ENCODE measurements at places on chromosomes 3 and 15.
A peak's percentile ranks its signal among the peaks of the same experiment; 100 is the strongest.

DNA sequence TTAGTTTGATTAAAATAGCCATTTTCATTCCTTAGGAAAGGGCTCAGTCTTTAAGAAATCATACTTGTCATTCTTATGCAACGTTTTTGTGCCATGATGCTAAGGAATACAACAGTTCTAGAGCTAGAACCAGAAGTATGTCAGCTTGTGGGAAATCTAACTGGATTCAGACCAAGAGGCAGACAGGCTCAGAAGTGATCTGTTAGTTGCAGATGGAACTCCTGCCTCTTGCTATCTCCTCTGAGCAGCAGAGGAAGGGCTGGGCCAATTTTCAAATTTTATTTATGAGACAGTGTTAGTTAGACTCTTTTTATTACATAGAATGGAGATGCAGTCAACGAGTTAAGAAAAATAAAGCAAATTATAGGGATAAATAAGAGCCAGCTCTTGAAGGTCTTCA is 48.5 kb upstream of the RYR3 start:
- H3K36me3 ChIP-seq, result no peaks in the 10 kb centered on the region
- no peak overlapping the region for H3K27ac ChIP-seq
- no peak overlapping the region for H3K4me3 ChIP-seq
- DNase-seq, result no peak
- peaks cover 6% of the 10 kb centered on the region for H3K27me3 ChIP-seq

DNA sequence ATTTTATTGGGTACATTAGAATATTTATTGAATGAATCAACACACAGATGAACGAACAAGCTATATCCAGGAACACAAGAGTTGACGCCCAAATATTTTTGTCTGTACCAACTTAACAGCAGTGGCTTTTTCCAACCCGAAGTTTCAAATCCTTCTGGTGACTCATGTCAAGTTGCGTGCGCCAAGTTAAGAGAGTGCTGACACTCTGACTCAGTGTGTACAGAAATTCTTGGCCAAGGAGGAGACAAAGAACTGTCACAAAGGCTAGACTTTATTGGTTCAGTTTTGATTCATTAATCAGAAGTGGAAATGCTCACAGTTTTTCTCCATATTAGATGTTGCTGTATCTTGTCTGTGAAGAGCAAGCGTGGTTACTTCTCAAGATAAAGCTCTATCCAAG is 59.6 kb upstream of the TSC22D2 start:
- H3K4me1 ChIP-seq, result peaks cover 2% of the 10 kb centered on the region
- no peak overlapping the region for H3K4me3 ChIP-seq
- no peaks in the 10 kb centered on the region for H3K36me3 ChIP-seq
- H3K27me3 ChIP-seq, result peaks cover 6% of the 10 kb centered on the region
- H3K27ac ChIP-seq, result no peak overlapping the region
- no peak for DNase-seq

DNA sequence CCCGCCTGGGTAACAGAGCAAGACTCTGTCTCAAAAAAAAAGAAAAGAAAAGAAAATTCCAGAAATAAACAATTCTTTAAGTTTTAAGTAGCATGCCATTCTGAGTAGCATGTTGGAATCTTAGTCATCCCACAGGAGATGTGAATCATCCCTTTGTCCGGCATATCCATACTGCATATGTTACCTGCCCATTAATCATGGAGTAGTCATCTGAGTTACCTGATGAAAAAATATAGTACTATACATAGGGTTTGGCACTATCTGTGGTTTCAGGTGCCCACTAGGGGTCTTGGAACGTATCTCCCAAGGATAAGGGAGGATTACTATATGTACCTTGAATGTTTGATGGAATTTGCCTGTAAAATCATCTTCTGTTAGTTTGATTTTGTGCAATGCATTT is 6.3 kb upstream of the CCR4 start:
- DNase-seq, result no peak
- H3K4me3 ChIP-seq, result no peak overlapping the region
- H3K27me3 ChIP-seq, result no peaks in the 10 kb centered on the region

- H3K36me3 ChIP-seq, result no peaks in the 10 kb centered on the region
- H3K27me3 ChIP-seq, result no peaks in the 10 kb centered on the region
- DNase-seq, result no peak
- no peaks in the 10 kb centered on the region for H3K4me1 ChIP-seq
- H3K27ac ChIP-seq, result no peak overlapping the region
Measured at GRCh38 chr3:174862666-174863065, 3.5 kb downstream of the NAALADL2 start.

DNA sequence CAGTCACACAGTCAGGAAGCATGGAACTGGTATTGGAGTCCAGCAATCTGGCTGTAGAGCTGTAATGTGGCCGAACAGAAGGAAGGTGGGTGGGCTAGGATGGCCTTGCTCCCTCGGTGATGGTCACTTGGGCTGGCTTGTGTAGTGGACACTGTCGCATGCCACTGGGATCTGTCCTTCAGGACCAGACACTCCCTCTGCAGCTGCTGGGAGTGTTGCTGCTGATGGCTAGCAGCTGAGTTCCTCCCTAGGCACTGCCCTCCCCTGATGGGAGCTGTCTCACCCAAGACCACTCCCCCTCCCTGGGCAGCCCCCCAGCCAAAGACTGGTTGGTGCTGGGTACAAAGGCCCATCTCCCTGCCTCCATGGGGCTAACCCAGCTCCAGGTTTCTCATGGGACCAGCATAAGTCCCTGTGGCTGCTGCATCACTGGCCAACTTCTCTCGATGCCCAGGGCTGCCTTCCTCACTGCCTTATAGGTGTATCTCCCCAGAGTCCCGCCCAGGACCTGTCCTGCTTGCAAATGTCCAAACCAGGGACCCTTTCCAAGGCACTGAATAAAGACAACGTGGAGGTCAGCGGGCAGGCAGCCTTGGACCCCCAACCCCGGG is 48.4 kb downstream of the WNT7A start:
- H3K4me3 ChIP-seq, result no peak overlapping the region
- H3K27ac ChIP-seq, result no peak overlapping the region

- DNase-seq, result peak; percentile 79
- peaks cover 9% of the 10 kb centered on the region for H3K4me1 ChIP-seq
- no peak overlapping the region for H3K4me3 ChIP-seq
- no peaks in the 10 kb centered on the region for H3K27me3 ChIP-seq
Measured at GRCh38 chr3:18098960-18099587, 326.1 kb downstream of the SATB1 start.

- no peaks in the 10 kb centered on the region for H3K4me1 ChIP-seq
- no peak overlapping the region for H3K27ac ChIP-seq
- no peak for DNase-seq
- no peaks in the 10 kb centered on the region for H3K36me3 ChIP-seq
- peaks cover 11% of the 10 kb centered on the region for H3K27me3 ChIP-seq
Measured at GRCh38 chr15:32998979-32999672, 195.4 kb downstream of the FMN1 start.

DNA sequence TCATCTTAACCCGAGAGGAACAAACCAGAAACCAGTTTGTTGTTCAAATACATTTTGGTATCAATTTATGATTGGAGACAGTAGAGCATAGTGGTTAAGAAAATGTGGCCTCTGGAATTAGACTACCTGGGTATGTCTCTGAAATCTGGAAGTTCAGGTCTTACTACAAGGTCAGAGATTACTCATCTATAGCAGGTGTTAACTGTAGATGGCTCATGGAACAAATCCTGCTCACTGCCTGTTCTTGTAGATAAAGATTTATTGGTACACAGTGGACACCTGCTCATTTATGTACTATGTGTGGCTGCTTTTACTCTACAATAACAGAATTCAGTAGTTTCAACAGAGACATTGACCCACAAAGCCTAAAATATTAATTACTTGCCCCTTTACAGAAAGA is 413.3 kb downstream of the CNTN6 start:
- H3K4me3 ChIP-seq, result no peak overlapping the region
- no peaks in the 10 kb centered on the region for H3K36me3 ChIP-seq
- H3K27ac ChIP-seq, result no peak overlapping the region
- no peaks in the 10 kb centered on the region for H3K4me1 ChIP-seq
- no peak for DNase-seq

- peak; percentile 7 for DNase-seq
- peak overlapping the region; percentile 56 for H3K27ac ChIP-seq
- H3K4me3 ChIP-seq, result peak overlapping the region; percentile 4
- no peaks in the 10 kb centered on the region for H3K27me3 ChIP-seq
- peaks cover 38% of the 10 kb centered on the region for H3K4me1 ChIP-seq
Measured at GRCh38 chr3:112773864-112774263, 72.8 kb downstream of the CD200R1L start.

- peaks cover 28% of the 10 kb centered on the region for H3K4me1 ChIP-seq
- DNase-seq, result no peak
- peaks cover 4% of the 10 kb centered on the region for H3K36me3 ChIP-seq
- H3K27ac ChIP-seq, result no peak overlapping the region
Measured at GRCh38 chr3:72079369-72079872, 294.5 kb upstream of the PROK2 start.

GRCh38 chr3:75048650-75049049 is 434.2 kb upstream of the CNTN3 start:
- H3K4me3 ChIP-seq, result no peak overlapping the region
- H3K27ac ChIP-seq, result no peak overlapping the region
- DNase-seq, result no peak

DNA sequence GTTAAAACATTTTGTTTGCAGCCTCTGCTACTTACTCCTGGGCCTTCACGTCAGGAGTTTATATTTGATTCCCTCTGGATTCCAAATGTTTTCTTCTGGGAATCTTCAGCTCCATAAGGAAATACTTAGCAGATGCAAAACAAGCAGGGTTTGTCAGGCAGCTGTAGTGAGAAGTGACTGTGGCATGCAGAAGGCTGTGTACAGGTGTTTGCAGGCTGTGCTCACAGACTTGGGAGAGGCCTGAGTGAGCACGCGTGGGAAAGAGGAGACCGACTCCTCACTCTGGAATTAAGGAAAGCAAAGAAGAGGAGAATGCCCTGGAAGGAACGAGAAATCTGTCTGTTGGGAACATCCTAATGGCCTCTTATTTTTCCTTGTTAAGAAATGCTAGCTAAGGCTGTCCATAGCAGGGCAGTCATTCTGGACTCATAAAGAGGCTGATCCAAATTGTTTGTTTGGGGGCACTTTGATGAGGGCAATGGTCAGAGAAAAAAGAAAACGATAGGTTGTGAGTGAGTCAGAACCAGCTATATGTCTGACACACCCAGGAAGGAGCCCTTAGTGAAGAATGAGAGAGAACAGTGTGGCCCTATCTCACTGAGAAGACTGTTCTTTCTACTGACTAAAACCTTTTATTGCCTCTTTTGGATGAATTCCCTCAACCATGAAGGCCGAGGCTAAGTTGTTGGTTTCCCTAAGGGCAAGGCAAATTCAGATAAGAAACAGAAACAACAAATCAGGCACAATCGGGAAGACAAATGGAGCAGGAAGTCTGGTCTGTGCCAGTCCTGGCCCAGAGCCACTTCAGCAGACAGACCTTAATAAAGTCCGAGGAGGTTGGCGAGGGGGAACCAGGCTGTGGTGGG is 82.6 kb downstream of the TGFBR2 start:
- peak overlapping the region; percentile 83 for H3K27ac ChIP-seq
- H3K36me3 ChIP-seq, result peaks cover 77% of the 10 kb centered on the region
- DNase-seq, result no peak
- peaks cover 52% of the 10 kb centered on the region for H3K4me1 ChIP-seq
- H3K27me3 ChIP-seq, result no peaks in the 10 kb centered on the region
- peak overlapping the region; percentile 57 for H3K4me3 ChIP-seq

- H3K27ac ChIP-seq, result no peak overlapping the region
- no peaks in the 10 kb centered on the region for H3K36me3 ChIP-seq
- no peak overlapping the region for H3K4me3 ChIP-seq
- no peak for DNase-seq
- no peaks in the 10 kb centered on the region for H3K27me3 ChIP-seq
Measured at GRCh38 chr3:96700322-96701315, 113.8 kb upstream of the EPHA6 start.

DNA sequence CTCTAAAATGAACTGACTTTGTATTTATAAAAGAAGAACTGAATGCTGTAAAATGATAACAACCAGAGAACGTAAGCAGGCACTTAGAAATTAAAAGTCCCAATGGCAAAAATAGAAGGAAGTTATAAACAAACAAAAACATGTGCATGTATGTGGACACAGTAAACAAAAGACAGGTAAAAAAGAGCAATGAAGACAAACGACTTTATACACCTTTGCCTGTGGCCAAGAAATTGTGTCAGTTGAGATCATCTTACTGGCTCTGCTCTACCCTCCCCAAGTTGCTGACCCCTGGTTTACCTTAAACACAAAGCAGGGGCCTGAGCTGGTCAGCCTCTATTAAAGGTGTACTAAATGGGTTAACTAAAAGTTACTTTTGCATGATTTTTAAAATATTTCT is 41.7 kb upstream of the GP5 start:
- no peak overlapping the region for H3K4me3 ChIP-seq
- H3K4me1 ChIP-seq, result peaks cover 13% of the 10 kb centered on the region
- peaks cover 69% of the 10 kb centered on the region for H3K36me3 ChIP-seq
- no peak overlapping the region for H3K27ac ChIP-seq

DNA sequence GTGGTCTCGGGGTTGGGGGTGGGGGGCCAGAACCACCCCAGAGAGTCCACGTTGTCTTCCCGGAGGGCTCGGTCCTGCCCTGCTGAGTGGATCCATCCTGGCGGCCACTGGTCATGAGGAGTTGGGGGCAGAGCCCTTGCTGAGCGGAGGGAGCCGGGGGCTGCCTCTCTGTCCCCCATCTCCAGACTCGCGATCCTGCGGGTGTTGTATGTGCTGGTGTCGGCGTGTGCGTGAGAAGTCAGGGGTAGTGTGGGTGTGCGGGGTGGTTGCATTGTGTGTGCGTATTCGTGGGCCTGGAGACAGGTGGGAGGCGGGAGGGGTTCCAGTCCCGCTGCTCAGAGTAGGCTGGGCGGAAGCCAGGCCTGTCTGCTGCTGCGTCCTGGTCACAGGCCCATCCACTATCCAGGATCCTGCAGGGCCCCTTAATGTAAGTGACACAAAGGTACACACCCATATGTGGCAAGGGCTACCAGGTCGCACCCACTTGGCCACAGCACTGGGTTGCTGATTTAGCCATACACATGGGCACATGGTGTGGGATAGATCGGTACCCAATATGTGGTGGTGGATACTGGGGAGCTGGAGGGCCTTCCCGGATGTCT is 30.7 kb downstream of the NBEAL2 start:
- DNase-seq, result no peak
- H3K27ac ChIP-seq, result no peak overlapping the region
- H3K4me3 ChIP-seq, result no peak overlapping the region
- H3K36me3 ChIP-seq, result peaks cover 51% of the 10 kb centered on the region

- no peak within 1 kb of the TSS for H3K27ac ChIP-seq
- no peak within 1 kb of the TSS for H3K4me3 ChIP-seq
- no peaks in the 10 kb centered on the region for H3K36me3 ChIP-seq
- H3K4me1 ChIP-seq, result no peaks in the 10 kb centered on the region
- no peaks in the 10 kb centered on the region for H3K27me3 ChIP-seq
- no peak for DNase-seq
Measured at GRCh38 chr3:159069091-159069490, 267.2 kb downstream of the MFSD1 start.

DNA sequence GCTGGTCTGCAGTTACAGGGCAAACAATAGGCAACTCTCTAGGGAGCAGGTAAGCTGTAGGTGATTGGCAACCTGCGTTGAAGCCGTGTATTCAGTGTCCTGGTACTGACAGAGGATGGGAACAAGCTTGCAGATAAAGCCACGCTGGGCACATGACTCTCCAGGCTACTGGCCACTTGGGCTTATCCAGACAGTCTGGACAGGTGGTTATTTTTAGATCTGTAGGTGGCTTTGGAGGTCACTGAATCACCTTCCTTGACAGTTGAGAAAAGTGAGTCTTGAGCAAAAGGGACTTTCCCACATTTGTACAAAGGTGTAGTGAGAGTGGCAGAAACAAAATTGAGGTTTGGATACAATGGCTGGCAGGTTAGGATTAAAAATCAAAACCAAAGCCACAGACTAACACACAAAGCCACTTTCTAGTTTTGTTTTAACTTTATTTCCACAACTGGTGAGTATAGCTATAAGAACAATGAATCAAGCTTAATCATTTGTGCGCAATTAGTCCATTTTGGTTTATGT is 22.3 kb upstream of the IL1RAP start:
- H3K36me3 ChIP-seq, result no peaks in the 10 kb centered on the region
- H3K4me1 ChIP-seq, result peaks cover 13% of the 10 kb centered on the region
- DNase-seq, result peak; percentile 57
- no peak overlapping the region for H3K4me3 ChIP-seq
